ENCODE measurements at places on chromosomes 16 and 17.

GRCh38 chr17:56026915-56027314 is 126.4 kb upstream of the ANKFN1 start:
- no peak for DNase-seq

- DNase-seq, result no peak
Measured at GRCh38 chr17:76667491-76667755, 23.9 kb upstream of the ST6GALNAC1 start.

DNA sequence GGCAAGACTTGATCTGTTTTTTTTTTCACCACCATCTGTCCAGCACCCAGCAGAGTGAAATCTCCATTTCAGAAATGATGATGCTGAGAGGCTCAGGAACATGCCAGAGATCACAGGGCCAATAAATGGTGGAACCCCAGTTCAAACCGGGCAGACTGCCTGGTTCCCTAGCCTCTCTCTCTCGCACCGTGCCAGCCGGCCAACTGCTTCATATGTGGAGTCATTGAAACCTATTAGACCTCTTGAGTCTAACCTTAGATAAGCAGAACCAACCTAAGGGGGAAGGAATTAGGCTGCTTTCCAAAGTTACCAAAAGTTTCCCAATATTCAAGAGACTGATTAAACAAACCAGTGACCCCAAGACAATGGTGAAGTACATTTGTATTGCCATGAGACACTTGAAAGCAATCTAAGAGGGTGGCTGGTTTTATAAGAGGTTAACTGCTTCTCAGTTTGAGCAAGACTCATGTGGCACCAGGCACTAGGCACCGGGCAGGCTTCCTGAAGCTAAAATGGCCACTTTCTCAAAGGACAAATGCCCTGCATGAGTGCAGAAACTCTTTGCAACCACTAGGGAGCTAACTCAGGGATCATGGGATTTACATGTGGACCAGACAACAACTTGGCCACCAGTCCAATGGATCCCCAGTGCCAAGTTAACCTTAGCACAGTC is 18.4 kb downstream of the TOX3 start:
- no peak for DNase-seq

DNA sequence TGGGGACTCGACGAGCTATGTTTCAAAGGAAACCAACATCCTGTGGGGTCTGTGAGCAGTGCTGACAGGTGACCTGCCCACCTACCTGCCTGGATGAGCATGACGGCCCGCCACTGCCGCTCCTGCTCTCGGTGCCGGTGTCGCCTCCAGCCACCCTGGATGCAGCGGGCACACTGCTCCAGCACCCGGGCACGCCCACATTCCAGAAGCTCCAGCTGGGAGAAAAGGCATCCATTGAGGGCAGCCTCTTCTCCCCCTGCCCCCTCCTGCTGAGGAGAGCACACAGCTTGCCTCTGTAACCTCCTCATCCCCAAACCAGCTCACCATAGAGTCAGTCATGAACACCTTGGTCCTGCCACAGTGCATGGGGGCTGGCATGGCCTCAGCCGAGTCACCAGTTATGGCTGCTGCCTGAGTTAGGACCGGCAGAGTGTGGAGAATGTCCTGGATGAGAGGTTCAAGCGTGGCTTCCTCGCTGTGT is 14.3 kb downstream of the ZNHIT3 start:
- DNase-seq, result no peak

- DNase-seq, result no peak
Measured at GRCh38 chr17:1736348-1737281, 6.1 kb upstream of the SERPINF2 start.

- no peak for DNase-seq
Measured at GRCh38 chr17:32298721-32299579, 33.3 kb downstream of the RHBDL3 start.

- no peak for DNase-seq
Measured at GRCh38 chr16:65689726-65690125, 567.9 kb upstream of the CDH11 start.
